H9 (cell line): ENCODE measurements at places on chromosomes 2 and 18.

GRCh38 chr2:150644298-150645067 is 157.0 kb upstream of the RND3 start:
- no peak for DNase-seq

GRCh38 chr2:71801969-71802368 is 345.7 kb downstream of the CYP26B1 start:
- DNase-seq: peak; percentile 88

DNA sequence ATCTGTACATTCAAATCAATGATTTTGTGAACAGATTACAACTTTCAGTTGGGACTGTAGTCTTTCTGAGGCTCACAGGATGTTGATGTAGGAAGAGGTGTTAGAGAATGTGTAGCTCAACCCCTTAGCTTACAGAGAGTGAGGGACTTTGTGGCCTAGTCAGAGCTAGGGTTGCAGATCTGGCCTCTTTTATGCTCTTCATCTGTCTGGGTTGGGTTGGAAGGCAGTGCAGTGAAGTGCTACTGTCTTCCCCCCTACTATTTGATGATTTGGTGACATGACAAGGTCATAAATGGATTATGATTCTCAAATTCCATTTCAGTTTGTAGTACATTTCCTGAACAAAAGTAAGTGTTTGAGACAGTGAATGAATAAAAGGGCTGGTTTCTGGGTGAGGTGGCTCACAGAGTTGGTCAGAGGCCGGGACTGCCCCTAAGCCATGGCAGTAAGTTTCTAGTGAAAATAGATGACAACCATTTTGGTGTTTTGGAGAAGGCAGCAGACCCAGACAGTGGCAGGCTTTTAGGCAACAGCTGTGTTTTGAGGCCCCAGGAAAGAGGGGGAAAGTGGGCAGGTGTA is 21.6 kb downstream of the MAP4K4 start:
- no peak for DNase-seq

- DNase-seq: no peak
Measured at GRCh38 chr2:169046440-169047151, 15.5 kb upstream of the ABCB11 start.

GRCh38 chr2:54572636-54573536 is 116.8 kb downstream of the SPTBN1 start:
- DNase-seq: no peak

DNA sequence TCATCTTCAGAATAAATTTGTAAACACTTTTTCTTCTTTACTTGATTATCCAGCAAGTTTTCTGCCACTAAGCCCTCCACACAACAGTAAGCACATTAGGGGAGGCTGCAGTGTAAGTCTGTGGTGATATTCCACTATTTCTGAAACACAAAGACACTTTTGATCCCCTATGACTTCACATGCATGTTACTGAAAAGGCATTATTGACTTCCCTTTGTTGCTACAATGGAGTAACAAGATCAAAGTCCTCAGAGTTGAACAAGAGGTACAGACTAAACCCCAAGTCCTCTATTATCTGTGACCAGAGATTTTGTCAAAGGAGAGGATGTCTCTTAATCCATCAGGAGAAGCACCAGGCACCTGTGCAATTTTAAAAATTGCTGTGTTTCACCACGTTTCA is 157.9 kb downstream of the CD226 start:
- DNase-seq: no peak

DNA sequence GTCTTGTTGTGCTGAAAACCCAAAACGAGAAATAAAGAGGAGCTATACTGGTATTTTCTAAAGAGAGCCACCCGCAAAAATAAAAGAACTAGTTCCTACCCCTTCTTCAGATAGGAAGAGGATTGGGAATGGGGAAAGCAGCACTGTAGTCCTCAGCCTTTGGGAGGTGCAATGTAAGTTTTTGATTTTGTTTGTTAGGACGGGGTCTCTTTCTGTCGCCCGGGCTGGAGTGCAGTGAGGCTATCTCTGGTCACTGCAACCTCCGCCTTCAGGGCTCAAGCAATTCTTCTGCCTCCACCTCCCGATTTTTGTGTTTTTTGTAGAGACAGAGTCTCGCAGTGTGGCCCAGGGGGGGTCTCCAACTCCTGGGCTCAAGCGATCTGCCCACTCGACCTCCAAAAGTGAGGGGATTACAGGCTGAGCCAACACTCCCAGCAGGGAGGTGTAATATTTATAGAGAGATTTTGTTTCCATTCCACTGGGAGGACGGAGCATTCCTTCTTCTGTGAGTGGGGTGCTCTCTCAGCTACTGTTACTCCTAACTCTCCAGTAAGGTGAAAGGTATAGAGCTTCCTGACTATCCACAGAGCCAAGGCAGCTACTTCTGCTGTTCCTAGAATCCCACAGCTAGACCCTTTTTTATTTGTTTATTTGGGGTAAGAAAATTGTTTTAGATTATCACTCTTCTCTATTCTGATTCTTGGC is 13.1 kb upstream of the GULP1 start:
- peak; percentile 53 for DNase-seq

- DNase-seq: no peak
Measured at GRCh38 chr2:54935389-54935788, 114.9 kb downstream of the RTN4 start.

DNA sequence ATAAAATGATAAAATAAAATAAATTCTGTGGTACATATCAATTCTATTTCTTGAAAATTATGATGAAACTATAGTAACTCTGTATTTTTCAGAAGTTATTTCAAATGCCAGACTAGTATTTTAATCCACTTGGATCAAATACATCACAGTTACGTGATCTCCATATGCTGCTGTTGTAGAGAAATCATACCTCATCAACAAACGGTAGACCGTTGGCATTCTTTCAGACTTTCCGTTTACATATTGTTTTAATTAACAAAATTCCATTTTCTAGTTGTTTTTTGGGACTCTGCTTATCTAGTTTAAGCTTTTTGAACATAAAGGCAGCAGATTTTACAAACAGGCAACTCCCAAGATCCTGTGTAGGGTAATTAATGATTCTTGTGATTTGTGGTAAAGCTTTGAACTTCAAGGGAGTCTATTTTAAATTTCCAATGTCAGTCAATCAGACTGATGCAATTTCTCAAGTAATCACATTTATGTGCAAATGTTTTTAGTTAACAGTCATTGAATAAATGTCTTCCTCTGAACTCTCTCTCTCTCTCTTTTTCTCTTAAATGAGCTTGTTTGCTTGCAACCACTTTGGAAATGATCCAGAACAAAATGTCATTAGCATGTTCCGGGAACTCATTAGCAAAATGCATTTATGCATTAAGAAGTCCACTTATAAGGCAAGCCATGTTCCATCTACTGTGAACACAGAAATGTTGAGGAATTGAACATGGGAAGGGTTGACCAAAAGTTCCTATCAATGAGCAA is 31.8 kb downstream of the NYAP2 start:
- DNase-seq: no peak

GRCh38 chr2:197292619-197293018 is 18.0 kb downstream of the ANKRD44 start:
- no peak for DNase-seq

DNA sequence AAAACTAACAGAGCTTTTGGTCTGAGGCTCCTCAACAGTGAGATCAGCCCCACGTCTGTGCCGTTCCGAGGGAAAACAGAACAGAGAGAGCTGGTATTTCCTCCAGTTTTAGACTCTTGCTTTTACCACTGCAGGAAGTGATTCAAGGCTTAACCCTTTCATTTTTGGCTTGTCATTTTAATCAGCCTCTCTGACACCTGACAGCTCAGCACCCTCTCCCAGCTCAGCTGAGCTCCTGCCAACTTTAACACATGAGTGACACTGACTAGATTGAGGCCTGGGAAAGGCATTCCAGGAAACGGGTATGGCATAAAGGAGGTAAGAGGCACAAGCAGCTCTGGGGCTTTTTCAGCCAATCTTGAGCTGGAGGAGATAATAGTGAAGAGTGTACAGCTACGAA is 239.4 kb upstream of the SKOR2 start:
- DNase-seq: no peak

DNA sequence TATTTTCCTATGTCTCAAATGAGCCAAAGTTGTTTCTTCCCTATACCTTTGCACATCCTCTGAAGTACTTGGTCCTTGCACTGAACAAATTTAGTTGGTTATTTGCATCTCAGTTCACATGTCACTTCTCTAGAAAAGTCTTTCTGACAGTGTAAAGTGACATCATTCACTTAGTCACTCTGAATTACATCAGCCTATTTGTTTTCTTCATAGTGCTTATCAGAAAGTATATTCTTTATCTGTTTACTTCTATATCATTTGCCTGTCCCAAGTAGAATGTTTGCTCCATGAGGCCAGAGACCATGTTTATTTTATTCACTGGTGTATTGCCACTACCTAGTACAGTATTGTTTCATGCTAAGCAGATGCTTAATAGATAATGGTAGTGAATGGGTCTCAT is 173.7 kb downstream of the HNMT start:
- DNase-seq: no peak

- no peak for DNase-seq
Measured at GRCh38 chr2:134161170-134161547, 92.7 kb upstream of the MGAT5 start.

DNA sequence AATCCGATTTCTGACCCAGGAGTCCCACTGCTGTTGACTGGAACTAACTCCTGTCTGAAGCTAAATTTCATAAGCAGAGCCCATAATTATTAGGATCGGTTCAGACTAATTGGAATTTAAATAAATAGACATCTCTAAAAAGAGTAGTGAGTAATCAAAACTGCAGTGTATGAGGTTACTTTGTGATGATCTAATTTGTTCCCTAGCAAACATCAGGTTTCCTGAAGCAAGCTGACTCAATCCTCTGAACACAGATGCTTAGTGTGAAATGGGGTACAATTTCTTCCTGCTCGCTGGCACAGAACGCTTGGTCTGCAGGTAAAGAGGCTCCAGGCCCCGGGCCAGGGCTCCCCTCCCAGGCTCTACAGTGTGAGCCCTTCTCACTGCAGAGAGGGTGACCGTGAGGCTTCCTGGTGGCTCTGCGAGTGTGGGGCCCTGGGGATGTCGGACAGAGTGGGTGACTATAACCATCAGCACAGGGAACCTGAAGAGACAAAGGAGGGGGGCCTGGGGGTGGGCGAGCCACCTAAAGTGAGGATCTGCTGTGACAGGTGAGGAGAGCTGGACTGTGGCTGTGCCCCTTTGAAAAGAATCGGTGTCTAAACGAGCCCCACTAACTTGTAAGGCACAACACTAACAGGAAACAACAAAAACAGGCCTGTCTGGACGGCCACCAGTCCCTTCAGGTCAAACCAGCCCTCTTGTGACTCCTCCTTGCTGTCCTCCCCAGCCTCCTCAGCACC is 20.2 kb downstream of the CHST10 start:
- no peak for DNase-seq

DNA sequence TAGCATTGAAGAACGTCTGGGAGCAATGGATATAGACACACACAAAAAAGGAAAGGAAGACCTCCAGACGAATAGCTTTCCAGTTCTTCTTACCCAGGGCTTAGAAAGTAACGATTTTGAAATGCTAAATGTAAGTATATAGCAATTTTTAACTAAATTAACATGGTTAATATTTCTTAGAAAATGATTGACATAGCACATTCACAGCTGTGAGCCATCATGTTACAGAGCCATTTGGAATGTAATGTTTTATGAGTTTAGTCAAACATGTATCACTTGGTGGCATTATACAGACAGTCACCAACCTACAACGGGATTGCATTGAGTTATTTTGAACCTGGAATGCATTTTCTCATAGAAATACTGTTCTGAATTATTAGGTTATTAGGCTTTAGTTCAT is 35.1 kb downstream of the WDR43 start:
- DNase-seq: no peak

DNA sequence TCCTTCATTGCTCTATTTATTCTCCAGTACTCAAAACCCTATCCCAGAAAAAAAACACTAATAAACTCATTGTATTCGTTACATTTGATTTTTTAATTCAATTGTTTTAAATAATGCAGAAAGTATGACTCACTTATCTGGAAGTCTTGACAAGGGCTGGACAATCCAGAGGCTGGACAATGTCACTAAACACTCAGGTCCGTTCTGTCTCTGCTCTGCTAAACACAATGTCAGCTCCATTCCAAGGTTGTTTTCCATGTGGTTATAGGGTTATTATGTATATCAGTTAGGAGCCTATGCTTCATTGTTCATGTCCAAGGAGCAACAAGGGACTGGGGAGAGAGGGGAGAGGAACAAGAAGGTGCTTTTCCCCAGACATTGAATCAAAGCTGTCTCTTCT is 125.5 kb downstream of the IRS1 start:
- DNase-seq: no peak

DNA sequence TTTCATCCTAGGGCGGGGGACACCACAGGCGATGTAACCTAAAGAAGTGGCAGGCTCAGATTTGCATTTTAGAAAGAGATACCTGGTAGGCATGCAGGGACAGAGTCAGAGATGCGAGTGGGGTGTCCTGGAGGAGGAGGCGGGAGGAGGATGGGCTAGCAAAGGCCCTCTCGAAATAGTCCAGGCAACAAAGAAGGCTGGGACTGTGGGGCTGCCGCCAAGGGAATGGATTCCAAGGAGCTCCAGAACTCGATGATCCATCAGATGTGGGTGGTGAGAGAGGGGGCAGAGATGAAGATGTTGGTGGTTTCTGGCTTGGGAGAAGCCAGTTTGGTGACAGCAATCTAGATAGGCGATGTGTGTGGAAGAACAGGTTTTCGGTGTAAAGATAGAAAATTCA is 12.5 kb upstream of the INPP5D start:
- DNase-seq: no peak

DNA sequence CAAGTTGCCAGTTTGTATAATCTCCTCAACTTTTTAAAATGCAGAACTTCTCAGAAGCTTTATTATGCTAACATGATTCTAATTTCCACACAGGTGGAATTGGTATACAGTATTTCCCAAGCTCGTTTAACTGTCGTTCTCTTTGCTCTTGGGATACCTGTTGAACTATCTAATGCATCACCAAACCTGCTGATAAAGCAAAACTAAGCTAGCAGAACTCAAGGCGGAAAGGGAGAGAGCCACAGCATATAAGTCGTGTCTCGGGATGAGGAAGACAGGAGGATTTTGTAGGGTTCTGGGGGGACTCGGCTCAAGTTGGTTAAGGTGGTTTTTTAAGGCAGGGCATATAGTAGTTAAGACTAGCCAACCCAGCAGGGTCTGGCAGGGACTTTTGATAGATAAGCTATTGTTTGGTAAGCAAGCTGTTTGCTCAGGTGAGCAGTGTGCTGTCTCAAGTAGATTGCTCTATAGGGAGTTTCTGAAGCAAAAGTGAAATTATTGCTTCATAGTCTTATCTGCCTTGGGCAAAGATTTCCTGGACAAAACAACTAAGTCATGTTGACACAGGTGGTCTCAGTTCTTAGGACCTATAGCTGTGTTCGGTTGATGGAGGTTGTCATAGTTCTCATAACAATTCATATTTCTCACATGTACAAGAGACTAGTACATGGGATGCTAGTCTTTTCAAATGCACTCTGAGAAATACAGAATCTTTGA is 28.2 kb upstream of the CHRNA1 start:
- DNase-seq: no peak
